ENCODE measurements at places on chromosomes 4 and X.

DNA sequence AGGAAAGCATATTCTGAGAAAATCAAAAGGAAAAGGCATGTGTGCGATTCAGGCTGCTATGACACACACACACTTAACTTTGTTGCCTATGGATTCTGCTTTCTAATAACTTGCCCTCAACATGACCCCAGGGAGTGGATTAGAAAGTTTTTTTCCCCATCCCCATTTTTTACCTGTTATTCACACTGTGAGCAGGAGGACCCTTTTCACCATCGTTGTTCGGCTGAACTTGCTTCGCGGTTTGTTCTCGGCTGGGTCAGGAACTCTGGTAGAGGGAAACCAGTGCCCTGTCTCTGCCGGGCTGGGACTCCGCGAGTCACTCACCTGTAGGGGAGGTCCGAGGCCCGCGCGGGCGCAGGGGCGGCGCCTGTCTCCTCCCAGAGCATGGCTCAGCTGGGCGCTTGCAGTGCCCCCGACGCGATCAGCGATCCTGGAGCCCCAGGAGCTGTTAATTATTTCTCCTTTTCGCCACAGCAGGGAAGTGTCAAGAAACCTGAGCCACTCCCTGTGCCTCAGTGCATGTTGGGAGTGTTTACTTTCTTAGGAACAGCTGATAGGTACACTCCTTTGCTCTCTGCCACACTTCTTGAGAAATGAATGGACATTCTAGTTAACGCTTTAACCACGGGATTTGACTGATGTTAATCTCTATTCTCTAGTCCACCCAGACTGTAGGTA lies at the start of gene RASSF6:
TSS of gene RASSF6 (minus strand) at position 322 of the 678 bp plus-strand sequence. CDS start 8,641 bp downstream, outside the sequence.
- peak; percentile 55 for DNase-seq

DNA sequence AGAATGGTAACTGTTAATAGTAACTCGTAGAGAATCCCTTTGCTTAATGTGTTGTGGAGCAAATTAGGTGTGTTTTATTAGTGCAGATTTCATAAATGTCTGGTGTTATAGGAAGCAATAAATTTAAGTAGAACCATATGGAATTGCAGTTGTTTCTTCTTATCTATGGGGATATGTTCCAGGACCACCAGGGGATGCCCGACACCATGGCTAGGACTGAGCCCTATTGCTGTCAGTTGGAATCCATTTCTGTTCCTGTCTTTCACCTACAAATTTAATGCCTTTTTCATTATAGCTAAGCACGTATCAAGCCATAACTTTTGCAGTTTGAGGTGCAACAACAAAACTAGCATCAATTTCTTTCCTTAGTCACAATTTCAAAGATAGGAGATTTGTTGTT lies 72.5 kb downstream of the DDIT4L start:
- no peak for DNase-seq

DNA sequence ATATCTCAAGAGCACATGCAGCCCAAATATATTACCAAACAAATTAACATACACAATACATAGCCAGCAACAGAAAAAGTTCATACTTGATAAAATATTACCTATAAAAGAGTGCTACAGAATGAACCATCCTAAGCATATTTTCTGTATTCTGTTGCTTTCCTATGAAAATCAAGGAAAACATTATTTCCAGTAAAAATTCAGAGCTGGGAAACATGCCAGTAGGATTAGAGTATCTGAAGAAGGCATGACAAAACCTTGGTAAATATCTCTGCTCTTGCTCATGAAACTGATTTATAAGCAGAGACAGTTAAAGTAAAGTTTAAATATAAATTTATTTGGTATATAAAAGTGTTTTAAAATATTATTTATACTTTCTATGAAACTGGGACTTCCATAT lies 599.7 kb downstream of the ARAP2 start:
- no peak for DNase-seq

DNA sequence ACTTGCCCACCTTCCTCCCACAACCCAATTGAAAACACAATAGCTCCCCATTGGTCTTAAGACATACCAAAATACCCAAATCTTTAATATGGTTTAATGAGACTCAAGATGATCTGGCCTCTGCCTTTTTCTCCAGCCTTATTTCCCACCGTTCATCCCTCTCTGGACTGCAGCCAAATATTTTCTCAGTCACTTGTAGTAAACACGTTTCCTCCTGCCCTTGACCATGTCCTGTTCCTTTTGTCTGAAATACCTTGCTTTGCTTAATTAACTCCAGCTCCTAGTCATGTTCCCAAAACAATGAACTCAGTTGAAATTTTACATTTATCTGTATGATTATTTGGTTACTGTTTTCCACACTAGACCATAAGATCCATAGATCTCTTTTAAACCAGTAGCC lies 8.4 kb upstream of the NUP54 start:
- DNase-seq: no peak

DNA sequence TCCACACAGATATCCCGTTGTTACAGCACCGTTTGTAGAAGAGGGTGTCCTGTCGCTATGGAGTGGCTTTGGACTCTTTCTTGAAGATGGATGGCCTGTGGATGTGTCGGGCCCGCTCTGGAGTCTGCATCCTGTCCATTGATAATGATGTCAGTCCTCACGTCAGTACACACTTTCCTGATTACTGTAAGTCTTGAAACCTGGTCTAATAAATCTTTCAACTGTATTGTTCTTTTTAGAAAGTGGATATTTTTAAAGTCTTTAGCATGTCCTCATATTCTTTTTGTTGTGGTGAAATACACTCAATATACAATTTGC lies 14.9 kb downstream of the MSANTD1 start:
- DNase-seq: no peak

GRCh38 chr4:53476232-53477037 lies 99.0 kb downstream of the FIP1L1 start:
- no peak for DNase-seq

DNA sequence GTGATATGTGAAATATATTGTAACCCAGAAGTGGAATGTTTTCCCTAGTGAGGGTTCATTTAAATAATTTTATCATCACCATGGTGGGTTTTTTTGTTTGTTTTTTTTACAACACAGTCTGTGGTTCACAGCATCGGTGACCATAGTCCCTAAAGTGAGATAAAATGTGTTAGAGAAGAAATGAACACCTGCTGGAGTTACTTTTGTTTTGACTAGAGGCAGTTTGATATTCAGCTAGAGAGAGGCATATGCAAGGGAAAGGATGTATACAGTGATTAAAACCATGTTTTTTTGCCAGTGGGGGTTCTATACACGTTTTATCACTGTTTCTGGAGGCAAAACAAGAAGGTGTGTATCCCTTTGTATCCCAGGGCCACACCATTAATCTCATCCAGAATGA lies 541.5 kb downstream of the PCDH7 start:
- DNase-seq: no peak

GRCh38 chrX:134186362-134187121 lies 50.4 kb upstream of the CCDC160 start:
- DNase-seq: no peak

- DNase-seq: no peak
These were observed 33.5 kb downstream of the PWWP3B start for GRCh38 chrX:106201502-106202178.

DNA sequence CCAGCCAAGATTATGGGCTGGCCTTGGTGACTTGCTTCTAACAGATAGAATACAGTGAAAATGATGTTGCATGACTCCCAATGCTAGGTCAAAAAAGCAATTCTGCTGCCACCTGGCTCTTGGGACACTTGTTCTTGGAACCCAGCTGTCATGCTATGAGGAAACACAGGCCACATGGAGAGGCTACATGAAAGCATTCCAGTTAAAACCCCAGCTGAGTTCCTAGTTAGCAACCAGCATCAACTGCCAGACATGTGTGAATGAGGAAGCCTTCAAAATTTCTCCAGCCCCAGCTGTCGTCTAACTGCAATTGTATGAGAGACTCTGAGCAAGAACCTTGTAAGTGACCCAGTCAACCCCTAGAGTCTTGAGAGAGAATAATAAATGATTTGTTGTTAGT lies 105.2 kb upstream of the FGF16 start:
- no peak for DNase-seq

GRCh38 chr4:101871962-101872676 lies 81.6 kb downstream of the BANK1 start:
- no peak for DNase-seq

GRCh38 chrX:132740316-132741123 lies 217.9 kb downstream of the HS6ST2 start:
- DNase-seq: no peak

DNA sequence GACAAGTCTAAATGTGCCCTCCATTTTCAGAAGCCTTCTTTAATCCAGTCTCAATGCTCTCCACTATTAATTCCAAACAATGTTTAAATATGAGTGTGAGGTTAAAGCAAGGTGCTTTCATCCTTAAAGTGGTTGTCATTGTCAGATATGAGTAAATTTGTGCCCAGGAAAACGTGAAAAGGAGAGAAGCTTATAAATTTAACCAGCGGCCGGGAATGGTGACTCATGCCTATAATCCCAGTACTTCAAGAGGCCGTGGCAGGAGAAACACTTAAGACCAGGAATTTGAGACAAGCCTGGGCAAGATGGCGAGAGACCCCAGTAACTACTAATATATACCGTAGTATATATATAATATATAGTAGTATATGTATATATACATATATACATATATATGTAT lies 270.0 kb downstream of the ARHGAP24 start:
- DNase-seq: peak; percentile 46

DNA sequence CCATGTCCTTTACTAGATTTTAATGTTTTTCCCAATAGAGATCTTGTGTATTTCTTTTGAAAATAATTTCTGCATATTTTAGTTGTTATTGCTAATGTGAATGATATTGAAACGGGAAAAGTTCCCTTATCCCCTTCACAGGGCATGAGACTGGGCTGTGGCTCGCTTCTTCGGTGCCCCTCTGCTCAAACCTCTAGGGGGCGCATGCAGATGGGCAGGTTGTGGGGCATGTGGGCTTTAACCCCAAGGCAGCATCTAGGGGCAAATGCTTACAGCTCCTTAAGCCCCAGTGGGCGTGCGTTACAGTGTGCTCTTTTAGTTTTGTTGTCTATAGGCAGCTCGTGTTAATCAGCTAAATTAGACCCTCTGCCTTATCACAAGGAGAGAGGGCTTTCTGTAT lies 194.7 kb downstream of the OPHN1 start:
- no peak for DNase-seq

DNA sequence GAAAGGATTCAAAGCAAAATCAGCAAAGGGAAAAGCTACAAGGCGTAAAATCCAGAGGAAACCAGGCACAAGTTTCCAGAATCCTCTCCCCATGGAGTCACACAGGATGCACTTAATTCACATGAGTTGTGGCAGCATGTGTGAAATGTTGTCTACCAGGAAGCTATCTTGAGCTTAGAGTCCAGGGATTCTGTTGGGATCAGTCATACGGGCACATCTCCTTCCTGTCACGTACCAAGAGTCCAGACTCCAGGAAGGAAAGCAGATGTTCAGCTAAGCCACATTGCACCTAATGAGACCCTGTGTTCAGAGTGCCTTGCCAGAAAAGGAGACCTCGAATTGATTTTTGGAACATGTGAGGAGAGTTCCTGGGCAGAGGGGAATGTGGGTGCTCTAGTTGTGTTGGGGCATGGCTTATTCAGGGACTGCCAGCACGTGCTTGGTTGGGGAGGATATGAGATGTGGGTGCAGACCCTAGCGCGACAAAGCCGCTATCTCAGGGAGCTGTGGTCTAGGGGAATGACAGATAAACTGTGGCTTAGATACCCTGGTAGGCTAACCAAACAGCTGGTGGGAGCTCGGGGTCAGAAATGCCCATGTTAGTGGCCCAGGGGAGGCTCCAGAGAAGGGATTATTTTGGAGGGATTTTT lies 70.0 kb downstream of the EVC start:
- no peak for DNase-seq

- DNase-seq: no peak
These were observed 12.7 kb downstream of the DOK7 start for GRCh38 chr4:3475713-3476260.

Data from HCT116 (cell line).